ENCODE measurements at places on chromosomes 12 and 14.

- DNase-seq: no peak
These were observed 278.1 kb upstream of the FAR2 start for GRCh38 chr12:28870839-28871440.

DNA sequence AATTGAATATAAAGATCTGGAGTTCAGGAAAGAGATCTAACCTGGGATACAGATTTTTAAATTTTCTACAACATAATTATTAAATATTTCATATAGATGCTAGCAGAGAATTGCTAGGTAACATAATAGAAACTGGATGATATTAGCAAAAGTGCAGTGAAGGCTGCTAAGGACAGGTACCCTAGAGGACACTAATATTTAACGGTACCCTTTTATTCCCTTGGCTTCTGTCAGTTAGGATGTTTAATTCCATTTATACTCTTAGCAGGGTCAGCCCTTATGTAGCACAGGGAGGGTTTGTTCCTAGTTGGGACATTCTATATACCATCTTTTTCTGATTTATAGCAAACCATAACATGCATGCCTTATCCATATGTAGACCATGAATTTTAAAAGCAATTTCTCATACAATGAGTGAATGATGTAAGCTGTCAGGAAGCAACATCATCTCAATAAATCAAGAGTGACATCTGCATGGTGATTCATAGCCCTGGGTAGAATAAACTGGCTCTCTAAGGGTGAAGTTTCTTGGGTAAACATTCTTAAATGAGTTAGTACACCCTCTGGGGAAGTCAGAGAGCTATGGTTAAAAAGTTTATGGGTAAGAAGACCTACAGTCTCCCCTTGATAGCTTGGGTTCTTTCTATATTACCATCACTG, 404.4 kb upstream of the MGAT4C start:
- DNase-seq: no peak

- no peak for DNase-seq
These were observed 15.6 kb upstream of the TESC start for GRCh38 chr12:117114784-117115183.

- no peak for DNase-seq
These were observed 200.7 kb downstream of the C12orf50 start for GRCh38 chr12:87828382-87828973.

DNA sequence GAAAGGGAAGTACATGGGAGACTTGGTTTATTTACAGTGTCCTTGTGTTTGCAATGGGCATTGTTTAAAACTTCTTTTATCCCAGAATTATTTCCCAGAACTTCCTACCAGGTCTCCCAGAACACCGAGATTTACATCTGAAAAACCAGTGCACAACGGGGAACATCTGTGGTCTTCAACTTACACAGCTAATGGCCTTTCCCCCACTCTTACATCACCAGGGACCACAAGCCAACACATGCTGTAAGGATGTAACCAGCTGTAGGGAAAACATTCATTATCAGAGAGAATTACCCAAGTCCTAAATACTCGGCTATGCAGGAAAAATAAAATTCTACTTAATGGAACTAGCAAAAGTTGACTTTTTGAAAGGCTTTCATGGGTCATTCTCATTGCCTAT, 267.6 kb downstream of the DUSP6 start:
- DNase-seq: no peak

GRCh38 chr14:77108753-77109152, 10.7 kb downstream of the CIPC start:
- DNase-seq: no peak

DNA sequence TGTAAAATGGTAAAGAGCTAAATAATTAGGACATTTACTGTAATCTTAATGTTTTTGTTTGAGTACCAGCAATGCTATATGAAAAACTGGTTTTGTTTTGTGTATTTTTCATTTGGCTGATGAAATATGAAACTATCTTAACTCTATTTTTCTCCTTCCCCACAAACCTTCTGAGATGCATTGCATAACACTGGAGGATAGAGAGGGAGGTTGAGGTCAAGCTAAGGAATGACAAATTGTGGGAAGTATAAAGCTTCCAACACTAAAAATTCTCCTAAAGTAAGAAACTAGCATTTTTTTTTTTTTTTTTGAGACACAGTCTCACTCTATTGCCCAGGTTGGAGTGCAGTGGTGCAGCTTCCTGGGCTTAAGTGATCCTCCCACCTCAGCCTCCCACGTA, 31.5 kb upstream of the SRP54 start:
- DNase-seq: no peak

DNA sequence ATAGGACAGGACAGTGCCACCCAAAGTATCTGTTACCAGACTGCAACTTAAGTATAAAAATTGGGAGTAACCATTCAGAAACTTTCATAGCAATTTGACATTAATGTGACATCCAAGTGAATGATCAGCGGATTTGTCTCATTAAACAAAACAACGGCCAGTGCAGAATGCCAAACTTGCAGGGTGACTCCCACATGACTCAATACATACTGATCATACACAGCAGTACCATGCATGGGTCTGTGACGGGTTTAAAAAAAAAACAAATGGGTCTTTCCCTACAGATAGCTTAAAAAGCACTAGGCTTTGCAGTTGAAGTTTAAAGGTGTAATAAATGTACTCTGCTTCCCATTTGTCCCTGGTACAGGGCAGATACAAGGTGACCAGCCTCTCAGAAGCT, 116.6 kb downstream of the SLC35F4 start:
- DNase-seq: no peak

DNA sequence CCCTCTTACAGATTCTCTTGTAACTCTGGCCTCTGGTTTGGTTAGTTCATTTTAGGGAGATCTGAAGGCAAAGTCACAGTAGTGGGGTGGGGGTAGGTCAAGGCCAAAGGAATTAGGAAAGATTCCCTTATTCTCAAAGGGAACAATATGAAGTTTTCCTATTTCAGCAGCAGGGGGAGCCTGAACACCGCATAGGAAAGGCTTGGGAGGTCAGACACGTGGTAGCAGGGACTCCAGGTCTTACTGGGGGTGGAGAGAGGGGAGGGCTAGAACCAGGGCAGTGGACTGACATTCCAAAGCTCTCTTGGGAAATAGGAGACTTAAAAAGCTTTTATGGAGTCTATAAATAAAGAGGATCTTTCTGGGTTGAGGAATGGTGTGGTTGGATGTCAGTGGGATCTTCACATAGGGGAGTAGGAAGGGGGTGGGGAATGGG, 1.3 kb downstream of the ZC3H10 start:
- peak; percentile 80 for DNase-seq

GRCh38 chr12:53757101-53757770, 5.5 kb upstream of the CISTR start:
- peak; percentile 63 for DNase-seq

DNA sequence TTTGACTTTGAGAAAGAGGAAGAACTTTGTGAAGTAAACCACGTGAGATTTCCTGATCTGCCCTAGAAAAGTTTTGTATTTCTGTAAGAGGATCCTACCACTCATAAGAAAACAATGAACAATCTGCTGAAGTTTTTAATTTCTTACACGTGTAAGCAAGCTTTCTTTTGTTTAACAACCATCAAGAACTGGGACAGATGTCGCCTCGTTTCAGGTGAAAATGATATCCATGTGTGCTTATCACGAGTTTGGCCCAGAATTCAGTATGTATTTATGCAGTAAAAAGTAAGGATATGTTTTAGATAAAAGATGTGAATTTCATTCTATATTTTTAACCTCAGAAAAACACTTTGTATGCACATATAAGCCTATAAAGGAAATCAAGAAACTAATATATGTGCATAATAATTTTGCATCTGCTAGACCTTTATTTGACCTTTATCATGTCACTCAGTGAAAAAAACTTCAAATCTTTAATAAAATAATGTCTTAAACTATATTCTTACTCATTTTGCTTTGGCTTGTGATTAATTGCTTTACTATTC, 56.9 kb upstream of the DHRS4 start:
- DNase-seq: no peak

DNA sequence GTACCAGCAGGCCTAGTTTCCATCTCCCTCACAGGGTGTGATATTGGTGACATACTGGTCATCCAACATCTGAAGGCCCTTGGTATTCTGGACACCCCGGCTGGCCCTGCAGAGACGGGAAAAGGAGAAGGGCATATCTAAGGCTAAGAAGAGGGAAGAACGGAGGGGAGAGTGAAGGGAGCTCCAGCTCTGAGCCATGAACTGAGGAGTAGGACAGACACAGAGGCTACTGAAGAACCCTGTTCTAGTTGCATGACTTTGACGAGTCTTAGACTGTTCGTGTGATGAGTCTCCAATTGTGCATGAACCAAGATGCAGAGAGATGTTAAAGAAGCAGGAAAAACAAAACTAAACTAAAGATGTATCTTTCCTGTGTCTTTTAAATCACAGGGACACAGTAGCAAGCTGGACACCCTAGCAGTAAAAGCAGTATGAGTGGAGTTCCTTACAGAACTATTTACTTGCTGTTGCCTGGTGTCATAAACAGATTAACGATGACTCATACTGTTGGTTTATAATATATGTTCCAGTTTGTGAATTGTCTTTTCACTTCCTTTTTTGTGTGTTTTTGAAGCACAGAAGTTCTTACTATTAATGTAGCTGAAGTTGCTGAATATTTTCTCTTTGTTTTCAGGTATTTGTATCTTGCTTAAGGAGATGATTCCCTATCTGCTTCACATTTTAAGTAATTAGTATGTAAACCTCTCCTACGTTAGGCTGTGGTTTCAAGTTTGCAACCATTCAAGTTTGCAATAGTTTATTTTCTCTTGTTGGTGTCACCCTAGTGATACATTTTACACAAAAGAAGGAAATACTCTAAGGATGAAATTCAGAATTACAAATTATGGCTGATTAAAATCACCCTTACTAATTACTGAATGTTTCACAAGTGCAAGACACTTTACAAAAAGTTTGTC, 15.7 kb downstream of the FAR2 start:
- no peak for DNase-seq

- no peak for DNase-seq
These were observed 4.4 kb upstream of the FAM186B start for GRCh38 chr12:49609875-49610154.

- DNase-seq: no peak
These were observed 69.0 kb upstream of the DDX11 start for GRCh38 chr12:31004666-31005065.

DNA sequence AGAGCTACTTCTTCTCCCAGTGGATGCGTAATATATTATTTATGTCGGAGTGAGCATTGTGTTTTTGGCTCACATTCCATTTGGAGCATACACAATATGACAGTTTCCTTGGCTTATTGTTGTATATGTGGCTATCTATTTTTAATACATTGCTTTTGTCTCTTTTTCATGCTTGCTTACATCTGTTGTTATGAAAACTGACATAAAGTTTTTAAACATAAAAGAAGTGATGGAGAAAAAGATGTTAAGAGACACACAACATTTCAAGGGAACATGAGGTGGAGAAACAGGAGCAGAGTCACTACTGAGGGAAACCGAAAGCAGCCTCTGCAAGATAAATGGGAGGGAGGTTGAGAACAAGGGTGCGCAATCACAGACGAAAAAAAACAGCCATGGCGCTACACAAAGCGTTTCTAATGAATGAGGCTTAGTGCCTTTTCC, 228.4 kb upstream of the NPAS3 start:
- no peak for DNase-seq

DNA sequence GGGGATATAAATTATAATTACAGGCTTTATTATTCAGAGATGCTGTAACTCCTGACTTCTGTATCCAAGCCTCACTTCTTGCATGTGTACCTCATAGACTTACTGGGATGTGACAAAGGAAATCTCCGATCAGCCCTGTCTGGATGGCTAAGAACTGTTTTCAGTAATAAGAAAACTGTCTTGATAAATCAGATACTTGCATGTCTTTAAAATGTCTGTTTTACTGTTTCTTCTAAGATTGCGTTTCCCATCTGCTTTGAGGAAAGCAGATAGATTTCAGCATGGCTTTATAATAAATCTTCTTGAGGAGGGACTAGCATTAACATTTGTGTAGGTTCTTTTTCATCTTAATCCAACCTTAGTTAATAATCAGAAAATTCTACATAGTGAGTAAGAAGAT, 395.9 kb downstream of the EGLN3 start:
- no peak for DNase-seq

DNA sequence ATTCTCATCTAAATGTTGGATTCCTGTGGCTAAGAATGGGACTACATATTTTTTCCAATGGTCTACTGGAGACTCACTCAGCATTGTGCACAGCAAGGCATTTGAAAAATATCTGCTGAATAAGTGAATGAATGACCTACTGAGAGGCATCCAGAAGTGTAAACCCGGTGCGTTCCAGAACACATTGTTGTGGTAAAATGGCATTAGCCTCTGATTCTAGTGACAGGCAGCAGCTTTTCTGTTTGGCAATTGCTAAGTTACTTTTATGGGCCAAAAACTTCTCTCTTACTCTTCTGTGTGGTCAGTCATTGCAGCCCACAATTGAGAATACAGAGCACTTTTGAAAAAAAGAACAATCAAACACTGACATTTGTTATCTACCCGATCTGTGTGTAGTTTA, 36.5 kb downstream of the WIF1 start:
- DNase-seq: no peak

DNA sequence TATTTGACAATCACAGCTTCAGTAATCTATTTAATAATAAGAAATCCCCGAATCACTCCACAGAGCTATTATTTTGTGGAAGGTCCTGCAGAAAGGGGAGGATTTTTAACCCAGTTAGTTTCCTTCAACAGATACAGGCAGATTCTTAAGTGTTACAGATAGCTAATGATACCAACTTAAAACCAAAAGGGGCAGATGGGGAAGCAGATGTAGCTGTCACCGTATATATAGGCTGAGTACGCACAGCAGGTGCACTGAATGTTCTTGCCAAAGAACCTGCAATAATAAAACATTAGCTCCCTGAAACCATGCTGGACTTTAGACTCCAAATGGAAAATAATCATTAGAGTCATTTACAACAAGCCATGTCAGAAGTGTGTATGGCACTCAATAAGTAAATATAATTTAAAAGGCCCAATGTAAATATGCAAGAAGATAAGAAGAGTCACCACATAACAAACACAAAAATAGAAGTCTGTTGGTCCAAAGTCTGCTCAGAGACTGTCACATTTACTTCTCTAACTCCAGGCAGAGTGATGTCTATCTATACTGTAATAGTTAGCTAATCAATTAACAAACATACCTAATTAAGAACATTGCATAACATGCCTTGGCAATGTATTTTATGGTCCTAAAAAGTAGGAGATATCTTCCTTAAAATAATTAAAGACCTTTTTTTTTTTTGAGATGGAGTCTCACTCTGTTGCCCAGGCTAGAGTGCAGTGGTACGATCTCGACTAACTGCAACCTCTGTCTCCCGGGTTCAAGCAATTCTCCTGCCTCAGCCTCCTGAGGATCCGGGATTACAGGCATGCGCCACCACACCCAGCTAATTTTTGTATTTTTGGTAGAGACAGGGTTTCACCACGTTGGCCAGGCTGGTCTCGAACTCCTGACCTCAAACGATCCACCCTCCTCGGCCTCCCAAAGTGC, 78.8 kb downstream of the SEC23A start:
- DNase-seq: peak; percentile 8

All from DMS153 (cell line).